AG08395 (cell line): ENCODE measurements at places on chromosomes 4 and X.
A peak's percentile ranks its signal among the peaks of the same experiment; 100 is the strongest.

- no peak for DNase-seq
Observed at GRCh38 chr4:159410076-159410777, 307.3 kb downstream of the RAPGEF2 start.

DNA sequence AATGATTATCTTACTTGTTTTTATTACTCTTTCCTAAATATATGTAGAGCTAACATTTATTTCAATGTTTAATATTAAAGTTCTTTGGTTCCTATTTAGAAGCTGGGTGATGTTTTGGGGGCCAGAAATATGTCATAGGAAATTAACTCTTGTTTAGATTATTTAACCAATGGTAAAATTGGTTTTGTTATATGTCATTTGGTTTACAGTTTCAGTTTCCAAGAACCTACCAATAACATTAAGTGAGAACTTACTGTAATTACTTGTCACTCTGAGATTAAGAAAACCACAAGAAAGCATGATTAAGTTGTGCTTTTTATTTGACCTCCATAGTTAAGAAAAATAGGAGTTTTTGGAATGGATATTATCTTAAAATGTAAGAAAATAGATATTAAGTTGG is 121.2 kb downstream of the NDST3 start:
- DNase-seq, result no peak

DNA sequence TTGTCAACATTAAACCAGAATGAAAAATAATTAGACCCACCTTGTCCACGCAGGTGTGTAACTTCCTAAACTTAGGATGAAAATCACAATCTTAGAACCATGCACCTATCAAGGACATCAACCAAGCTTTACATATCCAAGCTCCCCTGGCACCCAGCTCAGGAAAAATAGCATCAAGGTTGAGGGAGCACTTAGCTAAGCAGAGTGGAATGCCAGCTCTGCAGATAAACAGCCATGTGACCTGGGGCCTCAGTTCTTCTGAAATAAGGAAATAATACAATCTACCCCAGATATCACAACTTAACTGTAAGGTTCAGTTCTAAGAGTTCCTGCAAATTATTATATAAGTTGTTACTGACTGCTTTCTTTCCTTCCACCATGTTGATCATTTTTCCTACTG is 64.7 kb downstream of the DHX15 start:
- DNase-seq, result no peak

GRCh38 chr4:71186566-71187403 is 152.0 kb upstream of the SLC4A4 start:
- DNase-seq, result peak; percentile 84

GRCh38 chr4:75308049-75308448 is 206.2 kb downstream of the RCHY1 start:
- DNase-seq, result no peak

DNA sequence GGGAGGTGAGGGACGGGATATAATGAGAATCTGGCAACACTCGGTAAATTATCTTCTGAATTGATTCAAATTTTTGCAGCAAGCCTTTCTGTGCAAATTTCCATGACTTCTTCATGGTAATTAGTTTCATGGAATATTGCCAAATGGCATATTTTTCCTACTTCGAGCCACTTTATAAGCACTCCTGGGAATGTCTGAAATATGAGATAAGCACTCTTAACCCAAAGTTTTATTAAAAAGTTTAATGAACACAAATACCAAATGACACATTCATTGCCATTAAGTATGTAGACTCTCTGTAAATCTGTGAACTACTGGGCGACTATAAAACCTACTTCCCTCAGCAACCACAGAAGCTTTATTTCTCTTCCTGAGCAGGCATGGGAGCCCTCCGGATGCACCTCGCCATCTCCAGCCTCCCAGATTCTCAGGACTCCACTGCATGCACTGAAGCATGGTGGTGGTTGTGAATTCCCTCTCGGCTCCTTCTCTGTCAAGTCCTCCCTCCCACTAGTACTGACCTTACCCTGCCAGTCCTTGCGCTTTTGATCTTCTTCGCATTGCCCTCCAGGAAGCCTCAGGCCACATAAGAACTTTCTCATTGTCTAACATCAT is 154.4 kb upstream of the RPL34 start:
- no peak for DNase-seq

- DNase-seq, result peak; percentile 61
Observed at GRCh38 chrX:97616883-97617530, 733.3 kb downstream of the RPA4 start.

- no peak for DNase-seq
Observed at GRCh38 chr4:69194166-69194565, 20.4 kb downstream of the UGT2B11 start.
